ENCODE measurements at places on chromosomes 13 and 19.

GRCh38 chr19:42380155-42380554, 9.9 kb downstream of the CNFN start:
- DNase-seq = no peak

DNA sequence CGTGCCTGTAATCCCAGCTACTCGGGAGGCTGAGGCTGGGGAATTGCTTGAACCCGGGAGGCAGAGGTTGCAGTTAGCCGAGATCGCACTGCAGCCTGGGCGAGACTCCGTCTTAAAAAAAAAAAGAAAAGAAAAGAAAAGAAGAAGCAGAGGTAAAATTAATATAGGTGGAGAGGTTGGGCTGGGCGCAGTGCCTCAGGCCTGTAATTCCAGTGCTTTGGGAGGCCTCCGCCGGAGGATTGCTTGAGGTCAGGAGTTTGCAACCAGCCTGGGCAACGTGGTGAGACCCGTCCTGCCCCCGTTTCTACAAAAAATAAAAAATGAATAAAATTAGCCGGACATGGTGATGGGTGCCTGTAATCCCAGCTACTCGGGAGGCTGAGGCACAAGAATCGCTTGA, 912 bp upstream of the TUBA3C start:
- no peak for DNase-seq

DNA sequence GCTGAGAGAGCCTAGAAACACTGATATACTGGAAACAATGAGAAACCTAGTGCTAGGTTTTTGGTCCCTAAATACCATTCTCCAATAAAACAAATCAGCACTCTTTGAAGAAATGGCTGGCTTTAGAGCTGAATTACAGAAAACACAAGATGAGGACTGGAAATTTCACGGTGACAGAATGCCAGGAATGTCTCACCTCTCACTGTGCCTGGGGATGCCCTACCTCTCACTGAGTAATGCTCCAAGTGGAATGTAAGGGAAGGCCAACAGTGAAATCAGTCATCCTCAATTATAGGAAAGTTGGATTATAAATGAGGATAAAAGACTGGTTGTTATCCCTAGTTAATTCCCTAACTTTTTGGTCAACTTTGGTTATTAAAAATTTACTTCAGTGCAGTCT, 259.0 kb downstream of the NALCN start:
- no peak for DNase-seq

DNA sequence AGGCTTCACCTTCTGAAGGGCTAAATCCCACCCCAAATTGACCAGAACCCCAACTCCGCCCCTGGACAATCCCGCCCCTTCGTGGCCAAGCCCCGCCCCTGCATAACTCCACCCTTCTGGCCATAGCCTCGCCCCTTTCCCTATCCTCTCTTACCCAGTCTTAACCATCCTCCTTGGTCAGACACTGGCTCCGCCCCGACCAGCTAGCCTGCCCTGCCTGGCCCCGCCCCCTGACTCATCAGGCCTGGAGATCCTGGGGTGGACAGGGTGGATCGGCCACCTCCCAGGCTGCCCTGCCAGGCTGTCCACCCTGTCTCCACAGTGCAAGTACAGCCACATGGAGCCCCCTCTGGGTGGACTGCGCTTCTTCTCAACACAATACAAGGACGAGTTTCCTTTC, 8.0 kb upstream of the ZNF358 start:
- no peak for DNase-seq

GRCh38 chr13:45950386-45951000, 98.9 kb upstream of the SIAH3 start:
- no peak for DNase-seq

DNA sequence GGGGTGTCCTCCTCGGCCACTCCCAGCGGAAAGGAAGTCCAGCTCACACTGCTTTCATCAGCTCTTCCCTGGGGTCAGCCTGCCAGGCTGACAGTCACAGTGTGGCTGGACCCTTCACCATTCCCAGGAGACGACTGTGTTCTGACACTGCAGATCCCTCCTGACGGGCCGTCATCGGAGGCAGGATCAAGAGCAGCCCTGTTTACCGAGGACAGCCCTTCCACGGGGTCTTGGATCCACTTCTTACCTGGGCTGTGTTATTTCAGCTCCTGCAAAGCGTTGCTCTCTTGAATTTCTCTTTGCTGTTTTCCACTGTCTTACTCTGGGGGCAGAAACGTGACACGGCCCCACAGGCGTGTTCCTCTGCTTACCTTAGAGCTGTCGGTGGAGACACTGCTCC, 149.9 kb upstream of the SOX1 start:
- no peak for DNase-seq

- DNase-seq = no peak
These were observed 160.0 kb upstream of the MIR17HG start for GRCh38 chr13:91187522-91187921.

Data from activated CD4-positive, alpha-beta T cell treated with anti-CD3 and anti-CD28 coated beads, Interleukin-2, amount 50 U/mL, for 1 hour (primary cell).